ENCODE measurements at places on chromosomes 3 and 15.

DNA sequence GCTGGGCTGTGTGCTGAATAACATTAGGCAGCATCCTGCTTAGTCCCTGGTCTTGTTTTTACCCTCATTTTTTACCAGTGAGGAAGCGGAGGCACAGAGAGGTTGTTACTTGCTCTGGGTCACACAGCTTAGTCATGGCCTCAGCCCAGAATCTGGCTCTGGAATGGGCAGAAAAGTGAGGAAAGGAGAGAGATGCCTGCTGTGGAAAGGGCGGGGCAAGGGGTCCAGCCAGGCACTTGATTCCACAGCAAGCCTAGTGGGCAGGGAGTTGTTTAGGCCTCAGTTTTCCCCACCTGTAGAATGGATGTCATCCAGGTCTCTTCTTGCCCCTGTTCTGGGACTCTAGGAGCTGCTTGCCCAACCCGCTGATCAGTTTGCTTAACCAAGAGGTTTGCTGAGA is 35.9 kb downstream of the SLC6A6 start:
- no peak for DNase-seq

GRCh38 chr3:13457593-13457992 is 22.5 kb upstream of the HDAC11 start:
- DNase-seq = no peak

GRCh38 chr3:126349071-126349470 is 8.1 kb downstream of the KLF15 start:
- no peak for DNase-seq

DNA sequence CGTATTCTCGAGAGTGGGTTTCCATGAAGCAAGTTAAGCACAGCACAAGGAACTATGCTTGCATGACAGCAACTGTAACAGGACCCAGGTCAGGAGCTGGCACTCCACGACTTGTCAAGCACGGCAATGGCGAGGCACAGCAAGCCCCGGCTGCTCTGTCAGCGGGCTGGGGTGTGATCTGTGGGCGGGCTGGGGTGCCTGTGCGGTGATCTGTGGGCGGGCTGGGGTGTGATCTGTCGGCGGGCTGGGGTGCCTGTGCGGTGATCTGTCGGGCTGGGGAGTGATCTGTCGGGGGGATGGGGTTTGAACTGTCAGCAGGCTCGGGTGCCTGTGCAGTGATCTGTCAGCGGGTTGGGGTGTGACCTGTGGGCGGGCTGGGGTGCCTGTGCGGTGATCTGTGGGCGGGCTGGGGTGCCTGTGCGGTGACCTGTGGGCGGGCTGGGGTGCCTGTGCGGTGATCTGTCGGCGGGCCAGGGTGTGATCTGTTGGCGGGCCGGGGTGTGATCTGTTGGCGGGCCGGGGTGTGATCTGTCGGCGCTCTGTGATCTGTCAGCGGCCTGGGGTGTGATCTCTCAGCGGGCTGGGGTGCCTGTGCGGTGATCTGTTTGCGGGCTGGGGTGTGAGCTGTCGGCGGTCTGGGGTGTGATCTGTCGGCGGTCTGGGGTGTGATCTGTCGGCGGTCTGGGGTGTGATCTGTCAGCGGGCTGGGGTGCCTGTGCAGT is 205.7 kb downstream of the XXYLT1 start:
- DNase-seq = no peak

- DNase-seq = no peak
These were observed 189.9 kb upstream of the THRB start for GRCh38 chr3:24684506-24685023.

DNA sequence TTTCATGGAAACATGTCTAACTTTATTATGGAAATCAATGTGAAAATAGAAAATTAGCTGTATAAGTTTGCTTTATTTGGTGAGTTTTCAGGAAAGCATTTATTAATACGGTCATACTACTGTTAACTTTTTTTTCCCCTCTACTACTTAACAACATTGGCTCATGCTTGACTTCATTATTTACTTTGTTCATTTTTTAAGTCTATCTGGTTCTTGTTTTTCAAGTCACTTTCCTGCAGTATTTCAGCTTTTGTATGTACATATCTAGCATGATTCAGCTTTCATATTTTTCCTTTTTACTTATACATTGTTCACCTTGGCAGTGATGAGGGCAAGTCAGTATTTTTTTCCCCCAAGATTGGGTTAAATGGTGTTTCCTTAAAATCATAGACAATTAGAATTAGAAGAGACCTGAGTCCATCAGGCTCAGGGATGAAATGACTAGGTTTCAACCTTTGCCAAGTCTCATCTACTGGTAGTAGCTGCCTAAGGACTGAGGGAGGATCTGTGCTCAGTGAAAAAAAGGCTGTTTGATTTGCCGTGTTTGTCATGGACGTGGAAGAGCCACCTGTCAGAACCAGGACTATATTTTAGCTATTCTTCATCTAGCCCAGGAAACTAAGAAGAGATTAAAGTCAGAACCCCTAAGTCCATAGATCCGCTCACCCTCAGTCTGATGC is 15.4 kb downstream of the TMOD3 start:
- DNase-seq = no peak

DNA sequence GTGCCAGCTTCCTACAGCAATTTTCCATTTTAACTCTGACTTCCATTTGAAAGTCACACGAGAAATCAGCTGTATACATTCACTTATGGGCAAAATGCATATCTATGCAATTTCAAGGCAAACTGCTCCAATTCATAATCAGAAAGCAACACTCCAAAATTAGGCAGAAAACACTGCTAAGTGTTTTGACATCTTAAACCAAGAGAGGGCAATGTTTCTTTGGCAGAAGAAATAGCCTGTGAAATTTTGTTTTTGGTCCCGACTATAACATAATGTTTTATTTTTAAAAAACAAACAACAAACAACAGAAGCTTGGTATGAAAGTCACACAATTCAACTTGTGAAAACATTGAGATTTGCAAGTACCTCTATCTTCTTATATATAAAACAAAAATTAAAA is 42.6 kb downstream of the GOLIM4 start:
- DNase-seq = no peak

DNA sequence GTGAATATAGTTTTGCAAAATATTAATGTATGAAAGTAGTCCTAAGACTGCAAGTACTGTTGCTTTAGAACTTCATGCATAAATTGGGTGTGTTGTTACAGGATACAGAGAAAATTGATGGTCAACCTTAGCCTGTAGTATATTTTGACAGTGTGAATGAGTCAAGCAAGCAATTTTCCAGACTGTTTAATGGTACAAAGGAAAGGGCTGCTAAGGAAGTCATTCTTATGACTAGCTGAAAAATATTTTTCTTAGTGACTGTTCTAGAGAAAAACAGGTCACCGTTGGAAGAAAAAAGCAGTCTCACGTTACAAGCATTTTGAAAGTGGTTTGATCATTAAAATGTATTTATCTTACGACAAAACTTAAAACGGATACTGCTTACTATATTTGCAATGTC is 49.2 kb downstream of the MBNL1 start:
- DNase-seq = no peak
